ENCODE measurements at places on chromosomes 7 and 10. TPM values are rescaled to one million over a fixed set of nuclear protein-coding genes. Genes with fewer than 3 reads are reported as not detected.

PTPRN2 gene
- 2.8 TPM for total RNA-seq

MMP21 gene
- total RNA-seq: not detected

DNA sequence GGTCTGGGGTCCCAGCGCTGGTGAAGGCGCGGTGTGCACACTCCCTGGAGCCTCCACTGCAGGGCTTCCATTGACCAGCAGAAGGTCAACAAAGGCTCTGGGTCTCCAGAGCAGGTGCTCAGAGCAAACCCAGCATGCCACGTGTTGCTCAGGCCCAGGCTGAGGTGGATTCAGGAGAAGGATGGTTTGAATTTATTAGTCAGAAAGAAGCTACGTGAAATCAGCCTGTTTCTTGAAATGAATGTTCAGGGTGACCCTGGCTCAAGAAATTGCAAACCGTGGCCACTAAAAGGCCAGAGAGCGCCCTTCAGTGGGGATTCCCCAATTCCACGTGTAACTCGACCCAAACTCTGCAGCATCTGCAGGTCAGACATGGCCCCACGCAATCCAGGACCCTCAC is 82.7 kb upstream of the PFKP start:
- DNase-seq: no peak

DNA sequence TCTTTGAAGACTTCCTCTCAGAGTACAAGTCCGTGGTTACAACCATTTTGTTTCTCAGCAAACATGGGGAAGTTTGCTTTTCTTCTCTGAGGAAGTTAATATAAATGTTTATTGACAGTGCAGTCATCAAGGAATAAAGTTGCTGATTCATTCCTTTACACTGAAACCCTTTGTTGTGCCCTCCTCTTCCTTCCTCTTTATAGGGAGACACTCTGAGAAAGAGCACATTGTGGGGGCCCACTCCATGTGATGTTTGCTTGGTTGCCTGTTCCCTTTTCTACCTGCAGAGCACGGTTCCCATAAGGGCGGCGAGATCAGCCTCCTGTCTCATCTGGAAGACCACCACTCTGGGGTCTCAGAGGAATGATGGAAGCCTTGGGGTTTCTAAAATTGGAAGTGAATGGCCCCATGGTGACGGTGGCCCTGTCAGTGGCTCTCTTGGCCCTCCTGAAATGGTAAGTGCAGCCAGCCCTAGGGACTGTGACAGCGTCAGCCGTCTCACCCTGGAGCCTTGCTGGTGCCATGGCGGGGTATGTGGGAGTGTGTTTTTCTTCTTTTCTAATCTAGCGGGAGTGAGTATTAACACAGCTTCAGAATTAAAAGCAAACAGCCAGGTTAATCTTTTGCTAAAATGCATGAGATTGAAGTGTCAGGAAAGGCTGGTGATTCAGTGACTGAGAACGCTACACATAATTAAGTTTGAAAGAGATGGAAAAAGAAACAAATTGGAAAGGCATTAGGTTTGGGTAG is at the start of gene TBXAS1:
TSS of gene TBXAS1 (plus strand) at position 240 of the 750 bp plus-strand sequence. CDS start at position 367, 127 bp downstream.
- no peak for DNase-seq

- no peak for DNase-seq
These were observed 28.5 kb downstream of the CUX1 start for GRCh38 chr7:101845974-101846373.

GRCh38 chr7:66921918-66922486 is 977 bp downstream of the TMEM248 start:
- DNase-seq: no peak

DNA sequence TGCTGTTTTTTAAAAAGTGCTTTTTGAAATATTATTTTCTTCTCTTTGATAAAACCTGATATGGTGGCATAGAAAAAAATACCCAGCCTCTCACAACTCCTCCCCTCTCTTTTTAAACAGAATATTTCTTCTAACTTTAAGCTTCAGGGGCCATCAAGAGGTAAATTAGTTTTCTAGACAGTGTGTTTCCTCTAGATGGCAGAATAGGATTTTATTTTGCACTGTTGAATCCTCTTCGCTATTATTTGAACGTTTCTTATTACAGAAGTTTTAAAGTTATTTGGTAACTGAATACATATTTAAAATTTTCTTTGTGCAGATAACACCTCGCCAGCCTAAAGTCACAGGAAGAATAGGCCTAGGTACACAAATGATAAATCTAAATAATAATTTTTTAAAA is 30.3 kb downstream of the ARL5B start:
- DNase-seq: no peak

DNA sequence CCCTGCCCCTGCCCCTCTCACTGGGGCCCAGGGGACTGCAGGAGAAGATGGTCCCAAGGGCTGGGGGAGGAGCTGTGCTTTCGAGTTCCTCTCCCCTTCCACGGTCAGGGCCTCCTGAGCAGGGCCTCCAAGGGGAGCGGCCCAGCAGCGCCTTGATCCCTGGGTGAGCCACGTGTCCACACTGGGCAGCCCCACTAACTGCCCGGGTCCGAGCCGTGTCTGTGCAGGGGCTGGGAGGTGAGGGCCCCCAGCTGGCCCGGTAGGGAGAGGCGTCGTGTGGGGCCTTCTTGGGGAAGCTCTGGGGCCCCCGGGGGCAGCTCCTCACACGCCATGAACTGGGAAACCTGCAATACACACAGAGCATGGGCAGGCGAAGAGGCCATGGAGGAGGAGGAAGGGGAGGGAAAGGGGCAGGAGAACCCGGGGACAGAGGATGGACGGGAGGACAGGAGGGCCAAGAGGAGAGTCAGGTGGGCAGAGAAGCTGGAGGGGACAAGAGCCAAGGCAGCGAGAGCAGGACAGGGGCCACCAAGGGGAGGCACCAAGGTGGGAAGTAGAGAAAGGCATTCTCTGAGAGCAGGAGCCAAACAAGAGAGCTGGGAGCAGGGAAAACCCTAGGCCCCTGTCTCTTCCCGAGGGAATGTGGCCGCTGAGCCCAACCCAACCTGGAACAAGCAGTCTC is 32.8 kb downstream of the KCNH2 start:
- DNase-seq: peak; percentile 7

PNLIPRP1 gene
- total RNA-seq: not detected

DNA sequence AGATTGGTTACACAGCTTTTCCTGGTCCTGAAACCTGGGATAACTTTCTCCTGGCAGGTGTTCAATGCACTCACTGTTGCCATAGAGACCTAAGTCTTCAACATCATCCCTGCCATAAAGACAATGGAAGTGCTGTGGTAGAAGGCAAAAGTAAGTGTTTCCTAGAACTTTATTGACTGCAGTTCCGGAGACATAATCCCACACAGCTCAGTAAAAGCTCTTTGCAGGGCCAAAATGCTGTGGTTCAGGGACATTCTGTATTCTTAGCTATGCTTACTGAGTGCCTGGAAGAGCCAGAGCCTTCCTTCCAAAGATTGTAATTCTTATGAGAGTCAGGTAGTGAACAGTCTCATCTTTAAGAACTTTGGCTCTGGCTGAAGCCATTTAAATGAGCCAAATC is 5.3 kb downstream of the WIPF3 start:
- no peak for DNase-seq

PRR15 gene
- 2.8 TPM for total RNA-seq

GRCh38 chr10:102435529-102436233 is 3.3 kb upstream of the CUEDC2 start:
- no peak for DNase-seq

GRCh38 chr10:32454148-32454547 is 8.2 kb downstream of the CCDC7 start:
- no peak for DNase-seq

EMX2 gene
- not detected for total RNA-seq

GPR37 gene
- 0.79 TPM for total RNA-seq

GRCh38 chr7:53119514-53119941 is 84.1 kb downstream of the POM121L12 start:
- no peak for DNase-seq

HOXA1 gene
- total RNA-seq: 0.75 TPM

DNA sequence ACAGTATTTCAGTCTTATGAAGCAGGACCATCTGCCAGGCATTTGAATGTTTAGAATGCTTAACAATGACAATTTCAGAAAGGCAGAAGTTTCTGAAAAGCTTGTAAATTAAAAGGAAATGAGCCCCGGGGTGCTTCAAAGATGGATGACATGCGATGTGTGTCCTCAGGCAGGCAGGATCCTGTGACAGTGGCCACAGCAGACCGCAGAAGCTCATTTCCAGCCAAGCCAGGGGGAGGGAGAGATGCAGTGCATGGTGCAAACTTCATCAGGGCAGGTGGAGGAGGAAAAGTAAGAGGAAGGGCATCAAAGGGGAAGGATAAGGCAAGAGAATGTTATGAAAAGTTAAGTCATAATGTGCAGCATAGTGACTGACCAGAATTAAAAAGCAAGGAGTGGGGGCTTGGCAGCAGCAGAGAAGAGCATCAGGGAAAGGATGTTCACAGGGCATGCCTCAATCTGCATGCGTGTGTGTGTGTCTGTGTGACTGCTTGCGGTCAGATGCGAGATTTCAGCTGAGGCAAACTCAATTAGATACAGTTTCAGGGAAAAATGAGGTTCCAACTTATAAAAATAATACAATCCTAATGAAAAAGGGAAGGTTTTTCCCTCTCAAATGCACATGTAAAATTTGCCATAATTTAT is 173.7 kb downstream of the COBL start:
- no peak for DNase-seq

GRCh38 chr7:12648704-12649261 is 38.6 kb upstream of the ARL4A start:
- DNase-seq: no peak

- DNase-seq: no peak
These were observed 16.3 kb upstream of the DKK1 start for GRCh38 chr10:52297747-52298146.

DNA sequence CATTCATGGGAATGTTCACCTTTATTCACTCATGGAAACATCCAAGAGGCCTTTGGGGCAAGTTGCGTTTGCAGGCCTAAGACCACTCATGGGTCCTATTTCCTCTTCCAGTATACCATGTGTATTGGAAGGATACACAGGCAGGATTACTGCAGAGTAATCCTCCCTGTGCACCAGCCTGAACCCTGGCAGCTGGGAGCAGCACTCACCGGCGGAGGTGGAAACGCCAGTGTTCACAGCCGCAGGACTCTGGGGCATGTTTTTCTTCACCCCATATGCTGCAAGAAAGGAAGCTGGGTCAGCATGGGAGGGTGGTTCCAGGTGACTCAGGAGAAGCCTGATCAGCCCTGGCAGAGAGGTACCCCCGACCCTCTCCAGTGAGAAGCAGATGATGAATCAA is 24.5 kb downstream of the COL17A1 start:
- no peak for DNase-seq

- DNase-seq: no peak
These were observed 8.1 kb downstream of the STK17A start for GRCh38 chr7:43590862-43591557.

DNA sequence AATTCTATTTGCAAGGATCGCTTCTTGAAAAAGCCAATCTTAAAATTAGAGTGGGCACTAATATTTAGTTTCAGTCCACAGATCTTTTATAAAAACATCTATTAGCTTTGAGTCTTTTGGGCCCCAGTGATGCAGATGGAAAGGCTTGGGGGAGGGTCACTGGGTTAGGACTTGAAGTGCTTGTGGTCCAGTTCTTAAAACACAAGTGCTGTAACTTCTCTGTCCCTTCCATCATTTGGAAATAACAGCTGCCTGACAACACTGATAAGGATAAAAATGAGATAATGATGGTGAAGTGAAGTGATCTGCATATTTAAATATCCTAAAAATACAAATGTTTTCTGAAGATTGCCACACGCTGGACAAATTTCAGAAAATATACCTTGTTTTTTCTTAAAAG is 37.1 kb upstream of the ZRANB1 start:
- DNase-seq: no peak

DNA sequence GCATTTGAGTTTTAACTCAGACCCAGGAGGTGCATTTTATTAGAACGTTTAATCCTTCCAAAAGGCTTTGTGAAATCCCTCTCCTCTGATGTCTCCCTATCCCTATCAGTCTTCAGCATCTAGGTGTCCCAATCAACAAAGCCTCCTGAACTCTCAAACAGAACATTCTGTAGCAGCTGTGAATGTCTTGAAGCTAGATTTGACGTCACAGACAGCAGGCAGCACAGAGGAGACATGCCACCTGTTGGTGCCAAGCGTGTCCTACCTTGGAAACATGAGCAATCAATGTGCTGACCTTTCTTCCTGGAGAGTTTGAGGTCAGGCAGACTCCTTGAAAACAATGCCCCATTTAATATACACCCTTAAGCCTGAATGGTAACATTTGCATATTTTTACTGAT is 125.5 kb downstream of the RNLS start:
- no peak for DNase-seq

DNA sequence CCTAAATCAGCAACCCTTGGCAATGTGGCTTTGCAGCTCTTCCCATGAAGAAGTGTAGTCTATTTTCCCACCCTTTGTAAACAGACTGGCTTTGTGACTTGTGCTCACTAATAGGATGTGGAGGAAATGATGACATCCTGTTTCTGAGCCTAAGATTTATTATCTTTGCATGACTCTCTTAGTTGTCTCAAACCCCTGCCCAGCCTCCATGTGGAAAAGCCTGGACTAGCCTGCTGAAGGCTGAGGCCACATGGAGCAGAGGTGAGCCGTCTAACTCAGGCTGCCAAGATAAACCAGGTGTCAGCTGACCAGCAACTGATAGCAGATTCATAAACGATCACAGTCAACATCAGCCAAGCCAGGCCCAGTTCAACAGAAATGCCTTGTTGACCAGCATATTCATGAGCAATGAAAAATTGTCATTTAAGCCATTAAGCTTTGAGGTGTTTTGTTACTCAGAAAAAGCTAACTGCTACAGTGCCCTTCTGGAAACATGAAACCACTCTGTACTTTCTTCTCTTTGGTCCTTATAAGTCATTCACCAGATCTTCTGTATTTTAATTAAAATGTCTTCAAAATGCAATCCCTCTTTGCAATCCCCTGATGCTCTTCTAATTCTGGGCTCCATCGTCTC is 586.3 kb upstream of the ANKRD30A start:
- no peak for DNase-seq

- no peak for DNase-seq
These were observed 149.3 kb upstream of the IMMP2L start for GRCh38 chr7:111711426-111712065.

- DNase-seq: no peak
These were observed 73.6 kb downstream of the EGFR start for GRCh38 chr7:55092186-55092974.

GRCh38 chr7:149846021-149846420 is 7.8 kb downstream of the ZNF862 start:
- DNase-seq: no peak

- no peak for DNase-seq
These were observed 31.5 kb downstream of the TCF7L2 start for GRCh38 chr10:112981553-112981952.

MYOZ1 gene
- total RNA-seq: not detected

DNA sequence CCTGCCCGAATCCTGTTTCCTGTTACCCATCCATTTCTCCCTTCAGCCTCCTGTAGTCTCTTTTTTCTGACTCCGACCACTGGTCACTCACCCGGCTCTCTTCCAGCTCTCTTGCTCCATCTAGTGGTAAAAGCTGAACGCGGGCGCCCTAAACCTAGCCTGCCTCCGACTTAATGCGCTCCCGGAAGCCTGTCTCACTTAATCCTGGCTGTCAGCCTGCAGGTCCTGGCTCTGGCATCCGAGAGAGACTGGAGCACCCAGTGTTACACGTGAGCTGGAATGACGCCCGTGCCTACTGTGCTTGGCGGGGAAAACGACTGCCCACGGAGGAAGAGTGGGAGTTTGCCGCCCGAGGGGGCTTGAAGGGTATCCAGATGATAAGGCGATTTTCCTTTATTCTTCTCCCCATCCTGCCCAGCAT is 10.3 kb downstream of the SUMF2 start:
- DNase-seq: peak; percentile 73

GRCh38 chr7:21044384-21044783 is 257.7 kb upstream of the SP8 start:
- DNase-seq: no peak

- DNase-seq: no peak
These were observed 3.9 kb downstream of the FMC1 start for GRCh38 chr7:139345042-139345441.

Data from omental fat pad (tissue), 4 donors.